ENCODE measurements at places on chromosomes 3 and 15.

GRCh38 chr3:58514405-58514804 is 22.5 kb downstream of the KCTD6 start:
- DNase-seq = no peak

DNA sequence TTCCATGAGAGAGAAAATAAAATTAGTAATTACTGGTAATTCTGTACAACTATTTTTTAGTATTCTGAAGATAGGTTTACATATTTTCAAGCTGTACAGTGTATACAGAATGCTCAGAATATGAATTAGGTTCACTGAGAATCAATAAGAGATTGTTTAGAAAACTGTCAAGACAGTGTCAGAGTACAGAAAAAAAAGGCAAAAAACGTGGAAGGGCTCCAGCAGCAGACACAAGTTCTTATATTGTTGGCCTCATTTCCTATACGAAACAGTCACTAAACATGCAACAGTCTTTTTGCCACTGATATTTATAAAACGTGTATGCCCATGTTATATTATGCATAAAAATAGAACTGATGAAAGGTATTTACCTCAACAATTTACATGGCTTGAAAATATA is 103.9 kb downstream of the ISL2 start:
- no peak for DNase-seq

DNA sequence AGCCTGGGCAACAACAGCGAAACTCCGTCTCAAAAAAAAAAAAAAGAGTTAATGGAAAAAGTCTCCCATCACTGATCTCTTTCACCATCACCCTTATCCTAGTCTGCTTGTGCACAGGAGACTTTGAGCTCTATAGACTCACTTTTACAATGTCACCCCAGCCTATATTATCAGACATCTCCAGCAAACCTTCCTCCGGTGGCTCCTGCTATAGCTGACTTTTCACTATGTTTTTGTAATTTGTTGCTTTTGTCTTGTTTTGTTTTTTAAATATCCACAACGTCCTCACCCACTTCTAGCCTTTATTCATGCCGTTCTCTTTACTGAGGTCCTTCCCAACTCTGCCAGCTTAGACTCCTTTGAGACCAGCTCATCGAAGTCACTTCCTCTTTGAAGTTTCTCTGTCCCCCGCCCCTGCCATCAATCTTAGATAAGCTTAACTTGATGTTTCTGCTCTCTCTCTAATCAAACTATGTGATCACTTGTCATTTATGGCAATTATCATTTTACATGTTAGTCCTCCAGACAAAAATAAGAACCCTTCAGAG is 82.7 kb upstream of the CHD2 start:
- no peak for DNase-seq

DNA sequence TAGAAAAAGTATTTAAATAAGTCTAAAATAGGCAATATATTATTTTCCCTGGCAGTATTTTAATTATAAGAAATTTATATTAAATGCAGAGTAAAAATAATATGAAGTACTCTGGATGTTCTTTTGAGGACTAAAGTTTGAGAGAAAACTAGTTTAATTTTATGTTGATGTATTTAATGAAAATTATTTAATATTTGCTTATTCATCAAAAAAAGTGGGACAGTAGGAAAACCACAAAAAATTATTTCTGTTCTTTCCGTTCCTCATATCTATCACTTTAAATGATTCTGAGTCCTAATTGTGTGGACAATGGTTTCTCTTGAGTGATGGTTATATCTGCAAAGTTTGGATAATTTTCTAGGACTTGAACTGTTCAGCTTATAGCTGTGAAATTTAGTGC is 147.2 kb upstream of the TNIK start:
- no peak for DNase-seq

DNA sequence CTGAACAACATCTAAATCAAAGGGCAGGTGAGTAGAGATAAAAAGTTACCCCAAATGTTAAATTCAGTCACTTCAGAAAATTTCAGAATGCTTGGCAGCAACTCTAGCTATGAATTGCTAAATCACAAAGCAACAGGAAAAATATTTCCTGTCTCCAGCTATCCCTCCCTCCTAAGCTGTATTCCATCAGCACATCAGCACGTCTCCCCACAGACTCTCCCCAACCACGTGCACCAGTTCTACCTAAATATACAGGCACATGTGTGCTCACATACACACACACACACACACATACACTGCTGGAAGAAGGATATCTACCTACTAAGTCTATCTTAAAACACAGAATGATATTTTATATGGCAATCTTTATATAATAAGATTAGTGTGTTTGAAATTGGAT is 177.1 kb upstream of the ARHGEF26 start:
- no peak for DNase-seq

- no peak for DNase-seq
Measured at GRCh38 chr3:147222291-147222690, 184.1 kb downstream of the ZIC4 start.

GRCh38 chr15:70089692-70089971 is 8.1 kb downstream of the TLE3 start:
- no peak for DNase-seq

DNA sequence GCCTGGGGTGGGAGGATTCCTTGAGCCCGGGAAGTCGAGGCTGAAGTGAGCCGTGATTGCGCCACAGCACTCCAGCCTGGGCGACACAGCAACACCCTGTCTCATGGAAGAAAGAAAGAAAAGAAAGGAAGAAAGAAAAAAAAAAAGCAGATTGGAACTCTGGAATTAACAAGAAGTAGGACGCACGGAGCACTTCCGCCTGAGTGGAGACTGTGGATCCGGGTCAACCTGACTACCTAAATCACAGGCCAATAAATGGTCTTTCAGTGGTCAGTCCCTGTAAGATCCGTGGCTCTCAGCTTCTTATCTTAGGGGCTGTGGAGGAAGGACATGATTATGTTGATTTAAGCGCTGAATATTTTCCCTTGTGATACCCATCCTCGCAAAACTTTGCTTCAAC is 2.4 kb upstream of the PPARG start:
- no peak for DNase-seq

DNA sequence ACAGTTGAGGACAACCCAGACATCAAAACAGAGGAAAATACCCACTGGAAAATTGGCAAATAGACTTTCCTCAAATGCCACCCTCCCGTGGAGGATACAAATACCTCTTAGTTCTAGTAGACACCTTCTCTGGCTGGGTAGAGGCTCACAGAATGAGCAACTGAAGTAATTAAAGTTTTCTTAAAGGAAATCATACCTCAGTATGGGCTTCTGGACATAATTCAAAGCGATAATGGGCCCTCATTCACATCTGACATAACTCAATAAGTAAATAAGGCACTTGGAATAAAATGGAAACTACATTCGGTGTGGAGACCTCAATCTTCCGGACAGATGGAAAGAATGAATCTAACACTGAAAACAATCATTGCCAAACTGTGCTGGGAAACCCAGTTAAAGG is 115.2 kb upstream of the PLCL2 start:
- no peak for DNase-seq

DNA sequence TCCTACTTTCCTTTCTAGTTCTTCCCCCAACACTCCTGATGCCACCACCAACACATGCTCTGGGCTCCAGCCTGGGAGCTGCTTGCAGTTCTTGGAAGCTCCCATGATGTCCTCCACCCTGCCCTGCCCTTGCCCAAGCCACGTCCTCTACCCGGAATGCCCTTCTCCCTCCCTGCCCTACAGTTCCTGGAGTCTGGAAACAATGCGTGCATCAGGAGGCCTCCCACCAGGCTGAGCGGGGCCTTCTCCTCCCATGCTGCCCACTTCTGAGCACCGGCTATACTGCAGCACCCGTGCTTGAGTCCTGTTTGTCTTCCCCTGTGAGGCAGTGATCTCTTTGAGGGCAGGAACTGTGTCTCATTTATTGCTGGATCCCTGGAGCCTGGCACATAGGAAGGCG is 44.6 kb downstream of the DGKG start:
- DNase-seq = no peak

GRCh38 chr3:197298341-197298944 is at the start of gene DLG1:
Gene DLG1 (minus strand): TSS chr3:197298612. CDS start chr3:197297204, 1,408 bp downstream.
- peak; percentile 91 for DNase-seq

GRCh38 chr3:22244761-22245521 is 493.9 kb upstream of the ZNF385D start:
- DNase-seq = no peak

- DNase-seq = no peak
Measured at GRCh38 chr3:190883973-190884832, 21.7 kb upstream of the GMNC start.

DNA sequence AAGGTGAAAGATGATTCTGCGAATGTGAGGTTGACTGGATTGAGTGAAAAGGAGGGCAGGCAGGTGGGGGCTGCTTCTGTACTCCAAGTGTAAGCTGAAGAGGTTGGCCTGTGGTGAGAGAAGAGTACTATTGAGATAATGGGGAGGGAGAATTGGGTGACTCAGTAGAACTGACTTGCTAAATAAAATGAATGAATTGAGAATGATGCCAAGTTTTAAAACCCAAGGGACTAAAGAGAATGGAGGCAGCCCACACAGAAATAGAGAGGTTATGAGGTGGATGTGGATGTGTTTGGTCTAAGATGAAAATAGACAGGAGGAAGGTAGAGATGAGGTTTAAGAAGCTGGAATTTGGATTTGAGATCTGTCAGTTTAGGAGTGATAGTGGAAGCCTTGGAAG is 5.9 kb downstream of the MME start:
- DNase-seq = no peak

All from heart left ventricle (tissue), 16 donors.